ENCODE measurements at places on chromosomes 6 and 20. TPM values are rescaled to one million over a fixed set of nuclear protein-coding genes. Genes with fewer than 3 reads are reported as not detected.

GRCh38 chr20:19004975-19005374 lies 191.4 kb downstream of the SCP2D1 start:
- DNase-seq, result no peak

- DNase-seq, result no peak
These were observed 42.8 kb downstream of the MAP3K7 start for GRCh38 chr6:90544081-90544480.

GRCh38 chr6:56741472-56741871 lies 98.8 kb upstream of the DST start:
- DNase-seq, result no peak

GRCh38 chr6:137819740-137820139 lies 47.3 kb upstream of the TNFAIP3 start:
- no peak for DNase-seq

- no peak for DNase-seq
These were observed 7.8 kb upstream of the BTN3A1 start for GRCh38 chr6:26394289-26394688.

Gene PGM3
- 13.0 TPM for total RNA-seq

Gene SLC22A2
- not detected for total RNA-seq
